Choroid plexus epithelial cell (primary cell): ENCODE measurements at places on chromosomes 13 and 19.

GRCh38 chr19:42267644-42268141 is 1.4 kb upstream of the CIC start:
- DNase-seq, result peak; percentile 68

GRCh38 chr19:51440846-51441409 is 17.3 kb downstream of the SIGLEC8 start:
- DNase-seq, result peak; percentile 9

DNA sequence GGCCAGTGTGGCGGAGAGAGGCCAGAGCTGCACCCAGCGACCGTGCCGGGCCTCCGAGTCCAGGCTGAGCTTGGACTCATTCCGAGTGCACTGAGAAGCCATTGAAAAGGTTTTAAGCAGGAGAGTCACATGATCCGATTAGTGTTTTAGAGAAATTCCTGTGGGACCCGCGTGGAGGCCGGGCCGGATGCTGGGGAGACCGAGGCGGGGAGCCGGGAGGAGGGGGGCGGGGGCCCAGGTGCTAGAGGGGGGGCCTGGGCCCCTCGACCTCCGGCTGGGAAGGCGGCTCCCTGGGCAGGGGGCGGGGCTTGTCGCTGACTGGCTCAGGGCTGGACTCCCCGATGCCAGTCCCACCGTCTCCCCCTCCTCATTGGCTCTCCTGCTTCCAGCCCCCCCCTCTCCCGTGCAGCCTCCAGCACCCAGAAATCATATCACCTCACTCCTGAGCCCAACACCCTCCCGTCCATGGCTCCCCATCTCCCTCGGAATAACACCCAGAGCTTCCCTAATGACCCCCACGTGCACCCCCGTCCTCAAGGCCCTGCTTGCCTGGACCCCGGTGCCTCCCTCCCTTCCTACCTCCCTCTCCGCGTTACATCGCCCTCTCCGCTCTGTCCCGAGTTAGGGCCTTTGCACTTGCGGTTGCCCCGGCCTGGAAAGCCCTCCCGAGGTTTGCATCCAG is 5.2 kb upstream of the ZNF579 start:
- peak; percentile 90 for DNase-seq

- DNase-seq, result peak; percentile 37
Measured at GRCh38 chr13:44012910-44013757, 133.4 kb downstream of the LACC1 start.

GRCh38 chr13:74204602-74205312 is 70.6 kb upstream of the KLF12 start:
- peak; percentile 19 for DNase-seq
